ENCODE measurements at places on chromosomes 3 and 15.

DNA sequence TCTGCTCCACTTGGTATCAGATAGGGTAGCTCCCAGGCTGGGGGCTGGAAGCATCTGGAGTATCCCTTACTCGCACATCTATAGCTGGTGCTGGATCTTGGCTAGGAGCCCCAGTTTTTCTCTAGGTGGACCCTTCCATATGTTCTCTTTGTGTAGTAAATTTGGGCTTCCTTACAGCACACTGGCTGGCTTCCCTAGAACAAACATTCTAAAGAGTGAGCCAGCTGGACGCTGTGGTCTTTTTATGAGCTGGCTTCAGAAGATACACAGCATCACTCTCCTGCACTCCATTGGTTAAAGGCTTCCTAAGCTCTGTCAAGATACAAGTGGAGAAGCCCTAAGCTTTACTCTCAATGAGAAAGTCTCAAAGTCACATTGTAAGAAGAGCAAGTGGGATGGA is 322.1 kb downstream of the WDR72 start:
- DNase-seq, result no peak

GRCh38 chr3:185659942-185660921 is 74.1 kb downstream of the SENP2 start:
- peak; percentile 36 for DNase-seq

DNA sequence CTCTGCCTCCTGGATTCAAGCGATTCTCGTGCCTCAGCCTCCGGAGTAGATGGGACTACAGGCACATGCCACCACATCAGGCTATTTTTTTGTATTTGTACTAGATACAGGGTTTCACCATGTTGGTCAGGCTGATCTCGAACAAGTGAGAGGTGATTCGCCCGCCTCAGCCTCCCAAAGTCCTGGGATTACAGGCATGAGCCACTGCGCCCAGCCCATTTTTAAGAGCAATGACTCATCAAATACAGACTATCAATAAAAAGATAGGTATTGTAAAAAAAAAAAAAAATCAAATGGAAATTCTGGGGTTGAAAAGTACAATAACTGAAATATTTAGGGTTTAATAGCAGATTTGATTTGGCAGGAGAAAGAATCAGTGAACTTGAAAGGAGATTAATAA is 129.0 kb downstream of the TJP1 start:
- DNase-seq, result no peak

DNA sequence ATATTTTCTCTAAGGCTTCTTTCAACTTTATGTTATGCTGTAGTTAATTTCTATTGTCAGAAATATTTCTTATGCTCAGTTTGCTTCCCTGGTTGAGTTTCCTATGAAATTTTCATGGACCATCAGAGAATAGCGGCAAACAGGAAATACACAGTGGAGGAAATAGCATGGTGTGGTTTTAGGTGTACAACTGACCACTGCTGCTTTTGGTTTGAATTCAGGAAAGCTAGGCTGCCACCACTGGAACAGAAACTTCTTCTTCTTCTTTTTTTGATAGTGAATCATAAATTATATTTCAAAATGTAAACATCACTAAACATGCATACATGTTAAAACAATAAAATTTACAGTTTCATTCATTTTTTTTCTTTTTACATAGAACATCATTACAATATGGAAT is 316.6 kb upstream of the TGFBR2 start:
- DNase-seq, result no peak

GRCh38 chr3:29333576-29333975 is 52.7 kb downstream of the RBMS3 start:
- DNase-seq, result no peak

GRCh38 chr3:46200211-46200610 is 7.9 kb downstream of the CCR1 start:
- DNase-seq, result no peak

DNA sequence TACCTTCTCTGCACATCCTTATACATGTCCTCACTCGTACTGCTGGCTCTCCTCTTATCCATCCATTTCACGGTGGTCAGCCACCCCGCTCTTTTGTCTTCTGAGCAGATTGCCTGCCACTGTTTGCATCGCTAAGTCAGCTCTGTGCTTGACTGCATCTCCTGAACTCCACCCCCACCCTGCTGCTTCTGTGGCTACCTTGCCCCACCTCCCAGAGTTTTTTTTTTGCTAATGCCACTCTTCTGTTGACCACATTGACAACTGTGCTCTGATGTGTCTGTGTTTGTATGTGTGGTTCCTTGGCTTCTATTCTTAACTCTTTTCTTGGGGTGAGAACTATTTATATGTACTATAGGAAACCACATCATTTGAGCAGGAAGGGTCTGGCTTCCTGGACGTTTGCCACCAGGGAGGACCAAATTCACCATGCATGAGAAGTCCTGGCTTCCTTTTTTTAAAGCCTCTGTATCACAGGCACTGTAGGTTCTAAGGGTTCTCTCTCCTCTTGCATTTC is 12.8 kb upstream of the MTMR10 start:
- DNase-seq, result no peak

DNA sequence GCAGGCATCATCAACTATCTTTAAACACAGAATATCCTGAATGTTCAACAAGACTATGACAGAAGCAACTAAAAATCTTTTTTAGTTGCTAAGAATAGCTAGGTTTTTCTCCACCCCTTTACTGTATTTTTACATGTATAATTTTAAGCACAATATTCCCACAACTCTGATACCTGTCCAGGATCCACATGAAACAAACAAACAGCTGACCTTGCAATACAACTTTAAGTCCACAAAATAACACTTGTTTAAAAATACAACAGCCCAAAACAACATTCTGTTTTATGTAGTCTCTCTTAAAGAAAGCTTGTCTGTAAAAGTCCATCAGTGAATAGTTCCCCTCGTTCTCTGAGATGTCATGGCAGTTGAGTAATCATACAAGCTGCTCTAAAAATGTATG is 41.1 kb downstream of the IFT57 start:
- no peak for DNase-seq

- no peak for DNase-seq
Measured at GRCh38 chr3:157594413-157594812, 91.2 kb upstream of the VEPH1 start.

- DNase-seq, result peak; percentile 64
Measured at GRCh38 chr3:51974963-51975851, at the start of gene ABHD14A. Gene ABHD14A, plus strand, starts transcription at chr3:51975064. Its CDS starts 72 bp downstream, at chr3:51975136.

- DNase-seq, result no peak
Measured at GRCh38 chr3:119080364-119080763, 45.7 kb upstream of the IGSF11 start.

DNA sequence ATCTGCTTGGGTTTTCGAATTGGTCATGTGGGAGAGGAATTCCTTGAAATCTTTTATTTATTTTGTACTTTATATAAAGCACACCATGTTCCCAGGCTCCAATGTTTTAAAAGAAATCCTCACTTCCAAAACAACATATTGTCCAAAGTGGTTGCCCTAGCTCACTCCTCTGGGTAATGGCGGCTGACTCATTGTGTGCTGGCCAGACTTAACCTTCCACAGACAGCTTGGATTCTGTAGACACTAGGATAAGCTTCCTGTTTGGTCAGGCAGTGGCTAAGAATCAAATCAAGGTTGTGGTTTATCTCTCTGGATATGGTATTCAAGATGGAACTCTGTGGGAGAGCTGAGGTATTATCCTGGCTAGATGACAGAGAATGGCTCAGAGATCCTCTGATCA is 55.8 kb upstream of the FAM98B start:
- no peak for DNase-seq

DNA sequence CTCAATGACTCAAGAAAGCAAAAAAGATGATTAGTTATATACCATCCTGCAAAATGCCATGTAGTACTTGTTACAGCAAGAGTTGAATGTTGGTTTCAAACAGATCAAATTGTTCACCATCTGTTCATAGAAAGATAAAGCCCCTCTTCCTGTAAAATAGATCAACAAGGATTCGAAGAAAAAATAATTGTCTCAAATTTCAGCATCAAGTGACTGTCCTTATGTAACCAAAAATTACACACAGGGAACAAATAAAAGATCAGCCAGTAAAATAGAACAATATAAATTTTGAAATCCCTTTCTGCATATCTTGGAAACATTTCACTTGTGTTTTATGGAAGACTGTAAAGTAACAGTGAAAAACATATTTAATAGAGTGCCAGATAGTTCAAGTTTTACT is 165.1 kb upstream of the STAC start:
- DNase-seq, result no peak

GRCh38 chr3:147414390-147415138 is 5.4 kb downstream of the ZIC1 start:
- DNase-seq, result no peak

GRCh38 chr3:129632556-129632955 is 26.1 kb upstream of the PLXND1 start:
- no peak for DNase-seq

- DNase-seq, result no peak
Measured at GRCh38 chr3:61985020-61985419, 388.3 kb downstream of the FEZF2 start.

GRCh38 chr3:83601704-83602103 is 1357.1 kb upstream of the CADM2 start:
- no peak for DNase-seq

- DNase-seq, result no peak
Measured at GRCh38 chr3:42735019-42735418, 32.4 kb upstream of the HHATL start.
